CD4-positive, alpha-beta T cell (primary cell): ENCODE measurements at places on chromosomes 13 and 19.
A peak's percentile ranks its signal among the peaks of the same experiment; 100 is the strongest.

DNA sequence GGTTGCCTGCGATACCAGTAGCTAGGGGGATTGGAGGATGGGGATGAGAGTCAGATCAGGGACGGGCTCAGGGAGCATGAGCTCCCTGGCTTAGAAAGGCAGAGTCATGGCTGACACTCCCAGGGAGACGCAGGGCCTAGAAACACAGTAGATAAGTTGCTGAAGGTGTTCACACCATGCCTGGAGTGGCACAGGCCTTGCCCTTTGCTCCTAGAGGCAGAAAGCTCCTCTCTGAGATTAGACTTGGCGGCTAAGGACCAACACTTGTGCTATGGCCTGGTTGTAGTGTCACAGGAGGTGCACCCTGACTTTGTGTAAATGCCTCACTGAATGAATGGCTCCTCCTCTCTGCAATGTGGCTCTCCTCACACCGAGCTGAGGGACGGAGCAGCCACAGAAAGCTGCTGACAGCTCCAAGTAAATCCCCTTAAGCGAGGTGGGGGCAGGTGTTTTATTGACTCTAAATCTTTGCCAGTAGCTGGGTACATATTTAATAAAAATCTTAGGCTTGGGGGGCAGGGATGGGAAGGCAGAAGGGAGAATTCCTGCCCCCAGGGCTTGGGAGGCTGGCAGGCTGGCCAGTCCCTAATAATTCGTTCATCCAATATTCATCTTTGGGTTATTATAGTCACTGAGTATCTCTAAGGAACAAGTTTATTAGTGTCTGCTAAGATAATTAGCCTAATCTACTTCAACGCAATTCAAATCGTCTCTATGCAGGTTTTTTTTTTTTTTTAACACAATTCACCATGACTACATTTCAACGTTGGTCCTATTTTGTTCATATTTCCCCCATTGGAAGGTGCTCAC is 54.9 kb downstream of the SIAH3 start:
- no peak for DNase-seq

GRCh38 chr19:4993683-4994082 is 24.8 kb downstream of the KDM4B start:
- DNase-seq, result no peak

DNA sequence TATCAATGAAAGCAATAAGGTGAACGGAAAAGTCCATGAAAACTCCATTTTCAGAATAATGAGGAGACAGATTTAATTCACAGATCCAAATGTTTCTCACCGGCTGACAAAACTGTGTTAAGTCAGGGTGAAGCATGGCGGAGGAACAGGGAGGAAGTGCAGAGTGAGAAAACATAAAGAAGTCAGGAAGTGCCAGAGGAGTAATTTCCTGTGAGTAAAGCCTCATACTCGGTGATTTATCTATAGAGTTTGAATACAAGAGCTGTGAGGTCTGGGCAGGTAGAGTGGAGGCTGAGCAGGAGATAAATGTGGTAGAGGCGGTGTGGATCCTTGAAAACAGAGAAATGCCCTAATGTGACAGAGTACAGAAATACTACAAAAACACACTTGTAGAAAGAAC is 11.4 kb downstream of the CARD8 start:
- DNase-seq, result peak; percentile 21

- DNase-seq, result peak; percentile 30
Measured at GRCh38 chr13:101144808-101145419, 271.4 kb downstream of the NALCN start.

GRCh38 chr13:45120967-45121831 is 889 bp downstream of the GTF2F2 start:
- no peak for DNase-seq
